CD4-positive, alpha-beta memory T cell (primary cell): ENCODE measurements at places on chromosomes 4 and X. TPM values are rescaled to one million over a fixed set of nuclear protein-coding genes. Genes with fewer than 3 reads are reported as not detected.

Gene ENOPH1
- 26.1 TPM for total RNA-seq

Gene TFDP3
- total RNA-seq, result not detected

Gene FAM149A
- total RNA-seq, result 0.58 TPM

Gene PAGE5
- 0.70 TPM for total RNA-seq

Gene OR13H1
- total RNA-seq, result not detected

Gene SPANXD
- total RNA-seq, result not detected

Gene EDA
- total RNA-seq, result 4.0 TPM

Gene FHDC1
- total RNA-seq, result 0.29 TPM

Gene REPS2
- total RNA-seq, result 0.69 TPM

Gene FAM9C
- total RNA-seq, result not detected

Gene F8A3
- total RNA-seq, result not detected

Gene IDUA
- total RNA-seq, result 63.0 TPM

Gene GPR82
- total RNA-seq, result not detected

Gene TBX22
- not detected for total RNA-seq

Gene ZNF185
- total RNA-seq, result 2.0 TPM

Gene UGT2A2
- total RNA-seq, result not detected

Gene PRDM8
- 19.8 TPM for total RNA-seq

Gene MAGEA2
- total RNA-seq, result not detected

Gene LYAR
- 79.8 TPM for total RNA-seq

Gene RTL9
- total RNA-seq, result not detected

Gene TRIM75
- total RNA-seq, result not detected

Gene GABRG1
- not detected for total RNA-seq
